CD4-positive, alpha-beta T cell treated with Interleukin-10 for 1 hour (primary cell): ENCODE measurements at places on chromosomes 5 and 9.
A peak's percentile ranks its signal among the peaks of the same experiment; 100 is the strongest.

DNA sequence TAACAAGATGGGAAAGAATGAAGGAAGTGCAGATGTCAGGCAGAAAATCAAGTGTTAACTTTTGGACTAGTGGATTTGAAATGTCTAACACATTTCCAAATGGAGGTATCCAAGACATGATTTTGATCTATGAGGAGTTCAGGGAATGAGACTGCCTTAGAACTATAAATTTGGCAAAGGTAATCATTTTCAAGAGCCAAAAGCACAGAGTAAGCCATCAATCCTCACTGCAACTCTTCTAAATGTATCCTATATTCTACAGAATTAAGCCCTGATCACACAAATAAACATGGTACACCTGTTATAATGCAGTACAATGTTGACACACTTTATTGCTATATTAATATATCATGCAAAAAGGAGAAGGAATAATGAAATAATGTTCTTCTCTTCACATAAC, 55.6 kb downstream of the SETX start:
- DNase-seq = no peak

DNA sequence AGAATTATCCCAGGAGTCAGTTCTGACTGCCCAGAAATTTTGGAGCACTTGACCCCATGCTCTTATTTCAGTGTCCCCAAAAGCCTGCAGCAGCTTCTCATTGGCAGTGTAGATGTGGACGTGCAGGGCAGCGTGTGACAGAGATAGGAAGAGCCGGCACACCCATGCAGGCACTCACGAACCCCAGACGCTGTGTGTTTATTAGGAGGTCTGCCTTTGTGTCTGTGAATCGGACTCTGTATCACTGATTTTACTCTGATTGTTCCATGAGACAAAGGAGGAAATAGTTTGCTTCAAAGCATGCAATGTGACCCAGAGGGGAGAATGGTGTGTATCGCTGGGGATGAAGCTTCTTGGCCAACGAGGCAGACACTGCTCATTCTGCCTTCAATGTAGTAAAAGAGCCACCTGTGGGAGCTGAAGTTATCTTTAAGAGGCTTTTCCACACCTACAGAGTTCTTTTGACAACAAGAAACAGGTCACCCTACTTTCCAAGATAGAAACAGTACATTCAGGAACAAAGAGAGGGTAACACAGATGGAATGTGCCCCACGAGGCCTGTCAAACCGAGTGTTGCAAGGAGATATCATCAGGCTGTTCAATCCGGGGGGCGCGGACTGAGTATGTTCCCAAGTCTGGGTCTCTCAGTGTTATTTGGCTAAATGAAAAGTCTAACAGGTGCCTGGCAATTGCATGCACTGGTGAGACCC, 224.0 kb downstream of the NTRK2 start:
- DNase-seq = no peak

GRCh38 chr5:31078956-31079355, 114.5 kb upstream of the CDH6 start:
- DNase-seq = no peak

DNA sequence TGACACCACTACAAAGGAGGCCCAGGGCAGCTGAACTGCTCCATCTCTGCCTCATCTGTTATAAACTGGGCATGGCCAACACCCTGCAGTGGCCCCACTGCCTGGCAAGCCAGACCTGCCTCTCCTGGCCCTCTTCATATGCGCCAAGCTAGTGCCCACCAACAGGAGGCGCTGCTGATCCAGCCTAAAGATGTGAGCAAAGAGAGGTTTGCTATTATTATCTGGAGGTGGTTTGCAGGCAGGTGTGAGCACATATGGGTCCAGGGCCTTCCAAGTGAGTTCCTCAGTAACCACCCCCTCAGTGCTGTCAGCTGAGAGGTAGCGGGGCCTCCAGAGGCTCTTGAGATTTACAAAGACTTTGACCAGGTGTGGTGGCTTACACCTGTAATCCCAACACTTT, 232.2 kb downstream of the SYK start:
- peak; percentile 71 for DNase-seq

- no peak for DNase-seq
Measured at GRCh38 chr5:171893290-171893886, 107.8 kb downstream of the SMIM23 start.

DNA sequence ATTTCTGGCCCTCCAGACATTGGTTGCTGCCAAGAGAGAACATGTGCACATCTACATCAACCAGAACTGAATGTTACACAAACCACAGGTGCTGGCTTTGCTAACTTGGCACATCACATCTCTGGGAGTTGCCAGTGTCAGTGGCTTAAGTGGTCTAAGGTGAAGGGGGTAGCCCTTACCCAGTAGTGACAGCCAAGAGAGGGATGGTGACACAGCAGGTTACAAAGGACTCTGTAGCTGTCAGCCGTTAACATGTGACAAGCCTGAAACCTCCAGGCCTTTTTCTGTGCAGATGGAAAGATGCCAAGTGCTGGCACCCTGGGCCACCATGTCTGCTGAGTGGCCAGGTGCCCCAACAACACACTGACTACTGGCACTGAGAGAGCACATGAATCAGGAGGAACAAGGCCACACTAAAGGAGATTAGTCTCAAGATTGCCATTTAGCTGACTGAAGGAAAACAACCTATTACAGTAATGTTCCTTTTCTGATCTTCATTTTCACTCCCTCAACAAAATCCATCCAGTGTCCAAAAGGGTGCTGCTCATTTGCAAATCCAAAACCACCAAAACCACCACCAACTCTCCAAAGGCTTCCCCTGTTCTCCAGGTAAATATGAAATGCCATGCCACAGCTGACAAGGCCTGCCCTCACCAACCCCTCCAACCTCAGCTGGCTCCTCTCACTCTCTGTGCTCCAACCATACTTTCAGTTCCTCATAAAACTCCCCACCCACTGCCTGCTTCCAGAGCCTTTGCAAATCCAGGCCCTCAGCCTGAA, 20.2 kb downstream of the SIL1 start:
- no peak for DNase-seq

GRCh38 chr5:4646715-4647375, 493.3 kb upstream of the ADAMTS16 start:
- no peak for DNase-seq

DNA sequence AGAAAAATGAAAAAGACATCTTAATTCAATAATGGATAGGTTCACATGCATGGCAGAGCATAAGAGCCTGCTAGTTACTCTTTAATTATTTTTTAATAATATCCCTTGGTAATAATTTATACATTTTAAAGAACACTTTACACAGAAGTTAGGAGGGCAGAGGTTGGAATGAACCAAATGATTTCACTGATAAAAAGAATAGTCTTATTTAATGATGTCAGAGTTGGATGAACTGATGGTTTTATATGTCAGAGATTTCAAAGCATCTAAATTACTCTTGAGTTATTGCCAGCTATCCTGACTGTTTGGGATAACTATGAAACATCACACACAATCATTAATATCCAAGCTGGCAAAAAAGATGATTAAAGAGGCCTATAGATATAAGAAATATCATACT, 244.8 kb downstream of the CSNK1G3 start:
- no peak for DNase-seq

GRCh38 chr9:124790801-124791505, 14.0 kb downstream of the OLFML2A start:
- no peak for DNase-seq

DNA sequence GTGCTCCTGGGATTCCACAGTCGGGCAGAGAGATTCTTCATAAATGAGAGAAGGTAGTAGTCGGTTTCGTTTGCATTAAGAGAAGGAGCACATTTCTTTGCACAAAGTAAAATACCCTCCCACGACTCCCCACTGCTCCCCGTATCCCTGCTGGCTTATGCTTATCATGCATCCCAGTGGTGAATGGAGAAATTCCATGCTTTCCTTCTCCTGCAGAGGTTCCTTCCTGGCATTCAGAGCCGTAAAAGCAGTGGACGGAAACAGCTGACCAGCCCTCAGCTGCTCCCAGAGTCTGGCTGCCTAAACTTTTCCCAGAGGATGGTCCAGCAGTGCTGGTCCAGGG, 93.1 kb downstream of the C9orf152 start:
- no peak for DNase-seq

DNA sequence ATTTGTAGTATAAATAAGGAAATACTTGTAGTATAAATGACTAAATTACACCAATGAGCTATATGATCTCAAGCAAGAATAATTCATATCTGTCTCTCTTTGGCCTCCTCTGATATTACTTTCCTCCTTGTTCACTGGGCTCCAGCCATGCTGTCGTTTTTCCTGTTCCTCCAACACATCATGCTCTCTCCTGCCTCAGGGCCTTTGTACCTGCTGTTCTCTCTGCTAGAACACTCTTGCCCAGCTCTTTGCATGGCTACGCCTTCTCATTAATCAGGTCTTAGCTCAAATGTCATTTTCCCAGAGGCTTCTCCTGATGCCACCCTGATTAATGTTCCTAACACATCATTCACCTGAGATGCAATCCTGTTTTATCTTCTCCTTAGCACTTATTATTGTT, 2.5 kb upstream of the ZNF346 start:
- DNase-seq = no peak

GRCh38 chr9:123250504-123250903, 17.9 kb downstream of the STRBP start:
- DNase-seq = no peak
